ENCODE measurements at places on chromosomes 4 and X.

DNA sequence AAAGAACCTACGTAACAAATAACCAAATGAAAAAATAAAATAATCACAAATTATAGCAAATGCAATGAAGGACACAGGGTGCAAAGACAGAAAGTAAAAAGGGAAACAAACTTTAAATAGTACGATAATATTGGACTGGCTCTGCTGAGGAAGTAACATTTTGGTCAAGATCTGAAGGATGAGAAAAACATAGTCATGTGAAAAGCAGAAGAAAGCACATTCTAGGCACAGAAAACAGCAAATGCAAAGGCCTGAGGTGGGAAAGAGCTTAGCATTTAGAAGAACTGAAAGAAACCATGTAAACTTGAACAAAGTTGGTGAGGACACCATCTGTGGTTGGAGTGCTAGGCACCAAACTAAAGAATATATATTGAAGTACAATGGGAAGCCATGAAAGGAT lies 111.2 kb downstream of the PPP3CA start:
- no peak for DNase-seq

DNA sequence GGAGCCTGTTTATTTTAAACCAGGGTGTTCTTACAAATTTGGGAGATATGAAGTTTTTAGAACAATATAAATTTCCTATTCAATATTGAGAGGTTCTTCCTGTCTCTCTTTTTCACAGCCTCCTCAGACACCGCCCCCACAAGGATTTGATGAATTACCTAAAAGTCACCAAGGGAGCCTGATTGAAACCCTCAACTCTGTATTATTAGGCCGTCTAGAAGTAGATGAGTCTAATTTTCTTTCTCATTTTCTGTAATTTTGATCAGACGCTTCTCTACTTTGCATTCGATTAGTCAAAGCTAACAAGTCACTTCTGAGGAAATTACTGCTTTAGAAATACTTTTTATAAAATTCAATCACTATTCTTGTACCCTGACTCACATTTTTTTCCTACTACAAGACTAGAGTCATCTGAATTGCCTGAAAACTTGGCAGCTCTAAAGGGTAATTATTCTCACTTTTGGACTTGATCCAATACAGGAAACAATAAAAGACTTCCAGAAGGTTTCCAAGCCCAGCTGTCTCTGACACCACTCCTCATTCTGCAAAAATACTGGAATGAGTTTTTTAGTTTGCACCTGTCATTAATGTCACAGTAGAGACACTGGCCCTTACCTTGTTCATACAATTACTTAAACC lies 111.2 kb downstream of the ELOVL6 start:
- no peak for DNase-seq

GRCh38 chrX:1327651-1328304 lies 8.8 kb upstream of the IL3RA start:
- no peak for DNase-seq

DNA sequence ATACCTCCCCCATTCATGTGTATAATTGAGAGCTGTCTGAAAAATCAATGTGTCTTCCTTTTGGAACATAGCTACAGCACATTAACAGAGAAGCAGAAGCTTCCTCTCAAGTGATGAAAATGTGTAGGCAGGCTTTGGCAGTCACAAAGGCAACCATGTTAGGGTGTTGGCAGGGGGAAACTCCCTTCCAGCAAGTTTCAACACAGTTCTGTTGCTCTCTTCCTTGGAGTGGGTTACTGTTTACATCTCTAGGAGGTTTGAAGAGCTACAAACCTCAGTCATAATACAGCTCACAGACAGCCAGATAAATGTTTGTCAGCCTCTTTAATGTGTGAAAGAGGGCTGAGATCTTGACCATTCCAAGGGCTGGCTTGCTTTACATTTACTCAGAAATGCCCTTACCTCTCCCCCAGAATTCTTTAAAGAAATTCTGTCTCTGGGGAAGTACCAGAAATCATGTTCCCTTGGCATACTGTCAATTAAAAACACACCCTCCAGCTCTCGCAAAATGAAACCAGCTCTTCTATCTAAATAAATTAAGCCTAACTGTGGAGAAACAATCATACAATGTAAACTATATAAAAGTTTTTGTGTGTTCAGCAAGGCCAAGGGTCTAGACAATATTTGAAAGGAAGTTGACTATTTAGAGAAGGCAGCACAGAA lies 18.9 kb downstream of the ZBTB33 start:
- DNase-seq, result no peak

DNA sequence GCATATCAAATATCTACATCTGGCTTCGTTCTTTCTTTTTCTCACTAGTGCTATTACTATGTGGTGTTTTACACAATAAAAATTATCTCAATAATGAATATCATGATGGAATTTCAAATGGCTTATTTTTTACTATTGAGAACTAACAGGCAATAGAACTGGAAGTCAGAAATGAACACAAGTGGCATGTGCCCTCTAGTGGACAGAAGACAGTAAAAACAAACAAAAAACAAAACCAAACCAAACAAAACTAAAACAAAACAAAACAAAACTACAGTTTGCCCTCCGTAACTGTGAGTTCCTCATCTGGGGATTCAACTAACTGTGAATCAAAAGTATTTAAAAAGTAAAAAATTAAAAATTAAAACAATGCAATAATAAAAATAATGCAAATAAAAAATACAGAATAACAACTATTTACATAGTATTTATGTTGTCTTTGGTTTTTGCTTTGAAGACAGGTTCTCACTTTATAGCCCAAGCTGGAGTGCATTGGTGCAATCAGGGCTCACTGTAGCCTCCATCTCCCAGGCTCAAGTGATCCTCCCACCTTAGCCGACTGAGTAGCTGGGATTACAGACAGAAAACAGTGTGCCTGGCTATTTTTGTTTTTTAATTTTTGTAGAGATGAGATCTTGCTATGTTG lies 195.6 kb upstream of the TACR3 start:
- DNase-seq, result no peak

All from stimulated activated CD4-positive, alpha-beta T cell treated with anti-CD3 and anti-CD28 coated beads, Interleukin-1b, Interleukin-23, amount 100 ng/mL, for 1 hour (primary cell).